ENCODE measurements at places on chromosomes 2 and 18.

GRCh38 chr2:238811293-238811692 is 36.6 kb upstream of the TWIST2 start:
- no peak overlapping the region for H3K4me3 ChIP-seq
- no peak overlapping the region for H3K27ac ChIP-seq
- DNase-seq, result no peak
- H3K4me1 ChIP-seq, result no peaks in the 10 kb centered on the region

DNA sequence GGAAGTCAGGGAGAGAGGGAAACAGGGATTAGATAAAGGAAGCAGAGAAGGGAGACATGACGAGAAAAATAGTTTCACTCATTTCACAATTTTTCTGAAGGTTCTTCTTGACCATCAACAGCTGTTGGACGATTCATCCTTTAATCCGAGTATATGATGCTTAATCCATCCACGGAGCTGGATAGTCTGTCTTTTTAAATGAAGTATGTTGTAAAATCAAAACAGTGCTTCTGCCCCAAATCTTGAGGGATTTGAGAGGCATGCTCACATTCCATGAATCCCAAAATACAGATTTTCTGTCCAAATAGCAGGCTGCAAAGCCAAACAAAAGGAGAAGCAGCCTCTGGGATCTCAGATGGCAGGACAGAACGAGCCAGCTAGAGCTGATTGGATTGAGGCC is 47.5 kb downstream of the EPAS1 start:
- DNase-seq, result no peak
- H3K4me3 ChIP-seq, result no peak overlapping the region
- H3K4me1 ChIP-seq, result no peaks in the 10 kb centered on the region
- peaks cover 60% of the 10 kb centered on the region for H3K36me3 ChIP-seq

- H3K36me3 ChIP-seq, result peaks cover 88% of the 10 kb centered on the region
- H3K4me1 ChIP-seq, result no peaks in the 10 kb centered on the region
- DNase-seq, result no peak
- H3K27me3 ChIP-seq, result no peaks in the 10 kb centered on the region
Observed at GRCh38 chr2:208280234-208280633, 14.2 kb downstream of the PIKFYVE start.

DNA sequence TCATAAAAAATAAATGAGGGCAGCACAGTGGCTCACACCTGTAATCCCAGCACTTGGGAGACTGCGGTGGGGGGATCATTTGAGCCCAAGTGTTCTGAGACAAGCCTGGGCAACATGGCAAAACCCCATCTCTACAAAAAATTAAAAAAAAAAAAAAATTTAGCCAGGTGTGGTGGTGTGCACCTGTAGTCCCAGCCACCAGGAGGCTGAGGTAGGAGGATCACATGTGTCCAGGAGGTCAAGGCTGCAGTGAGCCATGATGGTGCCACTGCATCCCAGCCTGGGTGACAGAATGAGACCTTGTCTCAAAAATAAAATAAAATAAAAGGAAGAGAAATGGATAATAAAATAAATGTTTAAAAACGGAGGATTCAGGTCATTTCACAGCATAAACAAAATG is 113.5 kb downstream of the ATAD2B start:
- no peaks in the 10 kb centered on the region for H3K4me1 ChIP-seq
- no peak overlapping the region for H3K27ac ChIP-seq
- H3K4me3 ChIP-seq, result no peak overlapping the region
- peaks cover 28% of the 10 kb centered on the region for H3K36me3 ChIP-seq

- no peak for DNase-seq
- H3K27me3 ChIP-seq, result no peaks in the 10 kb centered on the region
- H3K27ac ChIP-seq, result no peak overlapping the region
- no peaks in the 10 kb centered on the region for H3K4me1 ChIP-seq
Observed at GRCh38 chr2:100983684-100984310, 18.3 kb upstream of the RPL31 start.

GRCh38 chr18:39586741-39587140 is 2021.1 kb upstream of the CELF4 start:
- no peak overlapping the region for H3K4me3 ChIP-seq
- no peaks in the 10 kb centered on the region for H3K4me1 ChIP-seq
- no peak for DNase-seq
- H3K27ac ChIP-seq, result no peak overlapping the region
- 0 out of 2 replicates have a peak, but pooled peaks cover 3% of the 10 kb centered on the region for H3K36me3 ChIP-seq
- no peaks in the 10 kb centered on the region for H3K27me3 ChIP-seq

DNA sequence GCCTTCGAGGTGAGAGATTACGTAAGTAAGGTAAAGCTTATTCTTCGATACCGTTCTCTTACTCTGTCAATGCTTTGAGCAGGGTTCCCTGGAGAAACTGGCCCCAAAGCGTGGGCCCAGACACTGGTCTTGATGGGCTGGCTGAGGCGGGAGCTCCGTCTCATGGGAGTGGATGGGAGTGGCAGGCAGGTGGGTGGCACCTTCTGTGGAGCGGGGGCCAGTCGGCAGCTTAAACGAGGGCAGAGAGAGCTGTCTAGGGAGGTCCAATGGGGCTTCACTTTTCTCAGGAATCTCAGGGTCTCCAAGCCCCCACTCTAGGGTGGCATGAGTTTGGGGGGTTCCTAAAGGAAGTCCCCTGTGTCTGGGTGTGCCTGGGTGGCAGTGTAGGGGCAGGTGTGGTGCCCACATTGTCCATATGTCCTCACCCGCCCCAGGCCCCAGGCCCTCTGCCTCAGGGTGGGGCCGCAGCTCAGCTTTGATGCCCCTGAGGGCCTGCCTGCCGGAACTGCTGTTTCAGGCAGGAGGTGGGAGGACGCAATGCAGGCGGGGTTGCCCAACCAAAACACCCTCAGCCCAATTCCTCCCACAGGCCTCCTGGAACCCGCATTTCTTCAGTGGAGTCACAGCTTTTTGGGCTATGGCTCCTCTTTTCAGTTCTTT is 32.5 kb upstream of the FOSL2 start:
- H3K4me3 ChIP-seq, result no peak overlapping the region
- H3K36me3 ChIP-seq, result no peaks in the 10 kb centered on the region
- H3K27ac ChIP-seq, result no peak overlapping the region
- H3K4me1 ChIP-seq, result no peaks in the 10 kb centered on the region

DNA sequence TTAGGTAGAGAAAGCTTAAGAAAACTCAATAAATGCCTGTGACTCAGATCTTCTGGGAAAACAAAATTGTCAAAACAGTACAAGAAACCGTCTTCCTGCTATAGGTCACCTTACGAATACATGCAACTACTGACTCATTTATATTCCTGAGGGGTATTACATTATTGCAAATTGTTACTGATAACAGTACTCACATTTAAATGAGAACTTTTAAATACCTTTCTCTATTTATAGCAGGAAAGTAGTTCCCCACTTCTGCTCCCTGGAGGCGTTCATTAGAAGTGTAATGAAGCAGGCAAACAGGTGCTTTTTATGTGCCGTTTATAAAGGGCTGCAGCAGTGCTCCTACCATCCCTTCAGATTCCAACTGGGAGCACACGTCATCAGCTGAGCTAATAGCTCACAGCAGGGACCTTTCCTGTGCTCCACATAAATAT is 65.1 kb upstream of the RPRM start:
- H3K27me3 ChIP-seq, result no peaks in the 10 kb centered on the region
- no peaks in the 10 kb centered on the region for H3K4me1 ChIP-seq

- H3K27ac ChIP-seq, result no peak overlapping the region
- H3K4me1 ChIP-seq, result no peaks in the 10 kb centered on the region
- DNase-seq, result no peak
Observed at GRCh38 chr2:43358410-43359201, 132.2 kb upstream of the ZFP36L2 start.

GRCh38 chr2:157920736-157921135 is 44.6 kb upstream of the ACVR1 start:
- H3K36me3 ChIP-seq, result no peaks in the 10 kb centered on the region
- H3K27me3 ChIP-seq, result no peaks in the 10 kb centered on the region
- no peak overlapping the region for H3K27ac ChIP-seq
- H3K4me3 ChIP-seq, result no peak overlapping the region
- no peaks in the 10 kb centered on the region for H3K4me1 ChIP-seq
- no peak for DNase-seq
